Naive thymus-derived CD4-positive, alpha-beta T cell (primary cell): ENCODE measurements at places on chromosomes 11 and 22.

- H3K27me3 ChIP-seq: no peaks in the 10 kb centered on the region
- no peak overlapping the region for H3K4me3 ChIP-seq
- no peak for DNase-seq
- no peak overlapping the region for H3K27ac ChIP-seq
- H3K4me1 ChIP-seq: peaks cover 50% of the 10 kb centered on the region
These were observed 52.1 kb downstream of the STIM1 start for GRCh38 chr11:3907590-3907989.

DNA sequence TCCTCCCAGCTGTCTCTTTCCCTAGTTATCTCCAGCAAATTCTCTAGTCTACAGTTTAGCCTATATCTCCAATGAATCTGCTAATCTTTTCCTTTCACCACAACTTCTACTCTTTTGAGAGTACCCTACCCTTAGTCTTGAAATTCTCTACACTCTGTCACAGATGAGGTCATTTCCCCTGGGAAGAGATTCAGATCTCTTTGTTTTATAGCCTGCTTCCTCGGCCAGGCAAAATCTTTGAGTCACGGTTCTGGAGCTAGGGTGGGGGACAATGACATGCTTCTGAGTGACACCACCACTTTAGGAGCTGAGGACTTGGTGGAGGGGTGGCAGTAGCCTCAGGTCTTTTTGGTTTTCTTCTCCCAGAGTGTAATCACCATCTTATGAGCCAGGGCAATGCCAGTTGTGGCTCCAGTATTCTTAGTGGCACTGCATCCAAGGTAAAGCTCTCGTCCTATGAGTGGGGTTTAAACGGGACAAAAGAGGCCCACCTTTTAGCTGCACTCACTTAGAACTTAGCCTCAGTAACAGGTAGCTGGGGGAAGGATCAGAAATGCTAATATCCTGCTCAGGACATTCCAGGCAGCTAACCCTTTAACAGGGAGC is 98.5 kb upstream of the RRM1 start:
- no peaks in the 10 kb centered on the region for H3K36me3 ChIP-seq
- H3K4me1 ChIP-seq: peaks cover 14% of the 10 kb centered on the region
- H3K4me3 ChIP-seq: no peak overlapping the region
- no peaks in the 10 kb centered on the region for H3K27me3 ChIP-seq
- H3K27ac ChIP-seq: no peak overlapping the region

GRCh38 chr11:134667175-134667500 is 255.1 kb upstream of the B3GAT1 start:
- no peaks in the 10 kb centered on the region for H3K4me1 ChIP-seq
- H3K27me3 ChIP-seq: peaks cover 2% of the 10 kb centered on the region
- no peak overlapping the region for H3K27ac ChIP-seq

GRCh38 chr11:48210052-48210451 is 6.6 kb upstream of the OR4B1 start:
- no peaks in the 10 kb centered on the region for H3K36me3 ChIP-seq
- no peak overlapping the region for H3K27ac ChIP-seq
- no peak overlapping the region for H3K4me3 ChIP-seq
- no peaks in the 10 kb centered on the region for H3K27me3 ChIP-seq
- DNase-seq: no peak
- H3K4me1 ChIP-seq: no peaks in the 10 kb centered on the region

GRCh38 chr22:39530692-39531331 is 1.7 kb downstream of the RPS19BP1 start:
- peak overlapping the region; percentile 95 for H3K27ac ChIP-seq
- H3K36me3 ChIP-seq: peaks cover 31% of the 10 kb centered on the region
- peaks cover 64% of the 10 kb centered on the region for H3K4me1 ChIP-seq
- no peak overlapping the region for H3K4me3 ChIP-seq
- no peaks in the 10 kb centered on the region for H3K27me3 ChIP-seq
- DNase-seq: peak; percentile 61

- no peak overlapping the region for H3K4me3 ChIP-seq
- no peaks in the 10 kb centered on the region for H3K36me3 ChIP-seq
- H3K4me1 ChIP-seq: peaks cover 6% of the 10 kb centered on the region
- peaks cover 6% of the 10 kb centered on the region for H3K27me3 ChIP-seq
These were observed 2.4 kb downstream of the C1QTNF4 start for GRCh38 chr11:47591764-47592163.

GRCh38 chr11:80973786-80974185 is 1533.0 kb upstream of the TENM4 start:
- no peaks in the 10 kb centered on the region for H3K27me3 ChIP-seq
- no peak overlapping the region for H3K27ac ChIP-seq
- DNase-seq: no peak
- no peaks in the 10 kb centered on the region for H3K4me1 ChIP-seq
- H3K36me3 ChIP-seq: no peaks in the 10 kb centered on the region
- H3K4me3 ChIP-seq: no peak overlapping the region

DNA sequence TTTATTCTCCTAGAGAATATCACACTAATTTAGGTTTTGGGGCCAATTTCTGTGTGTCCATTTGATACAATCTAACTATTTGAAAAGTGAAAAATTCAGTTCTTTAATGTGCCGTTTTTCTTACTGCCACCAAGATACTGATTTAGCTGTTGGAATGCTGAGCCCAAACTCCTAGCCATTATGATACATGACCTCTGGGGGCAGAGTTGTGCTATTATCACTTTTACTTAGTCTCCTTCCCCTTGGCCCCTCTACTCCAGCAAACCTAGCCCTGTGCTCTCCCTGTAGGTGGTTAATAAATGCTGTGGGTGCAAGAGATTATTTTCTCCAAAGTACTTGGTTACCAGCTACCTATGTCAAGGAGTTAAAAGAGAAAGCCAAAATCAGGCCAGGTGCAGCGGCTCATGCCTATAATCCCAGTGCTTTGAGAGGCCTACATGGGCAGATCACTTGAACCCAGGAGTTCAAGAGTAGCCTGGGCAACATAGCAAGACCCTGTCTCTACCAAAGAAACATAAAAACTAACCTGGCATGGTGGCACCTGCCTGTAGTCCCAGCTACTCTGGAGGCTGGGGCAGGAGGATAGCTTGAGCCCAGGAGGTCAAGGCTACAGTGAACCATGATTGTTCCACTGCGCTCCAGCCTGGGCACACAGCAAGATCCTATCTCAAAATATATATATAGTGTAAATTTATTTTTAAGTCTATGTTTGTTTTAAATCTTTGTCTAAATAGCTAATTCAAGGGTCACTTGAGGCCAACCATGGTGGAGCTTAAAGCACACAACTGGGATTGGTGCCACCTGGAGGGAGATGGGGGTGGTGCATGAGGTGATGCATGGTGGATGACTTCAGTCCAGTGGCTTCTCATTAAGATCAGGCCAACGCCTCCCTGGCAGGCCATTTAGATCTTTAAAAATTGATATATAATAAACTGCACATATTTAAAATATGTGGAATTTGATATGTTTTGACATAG is 193.2 kb upstream of the PLET1 start:
- no peak overlapping the region for H3K27ac ChIP-seq
- H3K36me3 ChIP-seq: no peaks in the 10 kb centered on the region
- no peaks in the 10 kb centered on the region for H3K4me1 ChIP-seq
